ENCODE measurements at places on chromosomes 11 and 22.

GRCh38 chr11:114159320-114159719, 99.8 kb downstream of the ZBTB16 start:
- no peak for DNase-seq

DNA sequence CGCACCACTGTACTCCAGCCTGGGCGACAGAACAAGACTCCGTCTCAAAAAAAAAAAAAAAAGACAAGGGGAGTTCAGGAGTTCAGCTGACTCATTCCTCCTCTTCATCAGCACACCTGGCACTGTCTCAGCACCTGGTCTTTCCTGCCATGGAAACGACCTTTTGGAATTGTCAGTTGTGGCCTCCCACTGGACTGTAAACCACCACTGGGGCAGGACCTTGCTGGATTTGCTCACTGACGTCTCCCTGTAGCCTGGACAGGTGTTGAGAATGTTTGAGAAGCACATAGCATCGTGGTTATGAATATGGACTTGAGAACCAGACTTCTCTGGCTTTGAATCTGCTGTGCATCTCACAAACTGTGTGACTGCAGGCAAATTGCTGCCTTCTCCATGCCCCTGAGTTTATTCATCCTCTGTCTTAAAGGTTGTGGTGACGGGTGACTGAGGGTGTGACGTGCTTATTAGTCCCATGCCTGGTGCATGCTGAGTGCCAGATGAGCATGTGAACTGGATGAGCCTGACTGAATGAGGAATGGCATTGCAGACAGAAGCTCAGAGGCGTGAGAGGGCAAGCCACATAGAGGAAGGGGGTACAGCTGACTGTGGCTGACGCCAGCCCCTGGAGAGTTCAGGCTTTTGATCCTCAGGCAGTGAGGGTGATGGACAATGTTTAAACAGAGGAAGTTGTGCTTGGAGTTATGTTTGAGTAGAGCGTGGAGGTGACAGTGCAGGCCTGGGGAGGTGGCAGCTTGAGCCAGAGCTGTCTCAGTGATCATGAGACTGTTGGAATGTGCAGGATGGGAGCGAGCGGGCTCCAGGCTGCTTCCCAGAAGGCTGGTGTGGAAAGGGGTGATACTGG, 12.7 kb downstream of the TOM1 start:
- no peak for DNase-seq

- no peak for DNase-seq
Observed at GRCh38 chr11:11261629-11262028, 91.4 kb downstream of the CSNK2A3 start.

DNA sequence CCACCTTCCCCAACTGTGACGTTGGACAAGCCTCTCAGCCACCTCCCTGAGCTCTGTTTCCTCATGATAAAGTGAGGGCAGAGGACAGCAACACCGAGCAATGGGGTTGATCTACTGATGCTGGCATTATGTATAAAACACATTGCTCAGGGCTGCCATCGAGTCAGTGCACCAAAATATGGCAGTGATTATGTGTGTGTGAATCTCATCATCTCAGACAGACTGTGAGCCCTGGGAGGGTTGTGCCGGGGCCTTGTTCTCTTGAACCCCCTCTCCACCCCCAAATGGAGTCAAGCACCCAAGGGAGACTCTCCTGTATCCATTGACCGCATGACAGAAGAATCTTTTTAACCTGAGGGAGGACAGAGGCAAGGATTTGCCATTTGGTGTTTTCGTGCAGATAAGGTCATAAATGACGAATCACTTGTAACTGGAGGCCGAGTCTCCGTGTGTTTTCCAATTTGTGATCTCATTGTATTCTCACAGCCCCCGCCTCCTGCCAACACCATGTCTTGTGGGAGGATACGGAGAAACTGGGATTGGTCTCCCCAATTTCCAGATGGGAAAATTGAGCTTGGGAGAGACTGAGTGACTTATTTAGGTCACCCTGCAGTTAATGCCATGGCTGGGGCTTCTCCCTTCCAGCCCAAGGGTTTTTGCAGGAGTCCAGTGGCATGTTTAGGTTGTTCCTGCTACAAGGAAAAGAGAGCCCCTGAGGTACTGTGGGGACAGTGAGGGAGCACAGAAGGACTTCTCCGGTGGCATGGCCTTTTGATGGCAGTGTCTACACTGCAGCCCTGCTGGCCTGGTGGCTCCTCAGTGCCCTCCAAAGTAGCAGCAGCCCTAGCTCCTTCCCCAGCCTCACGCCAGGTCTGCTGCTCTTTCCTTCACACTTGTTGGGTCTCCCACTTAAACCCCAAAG, 52.4 kb downstream of the CHRDL2 start:
- peak; percentile 1 for DNase-seq

DNA sequence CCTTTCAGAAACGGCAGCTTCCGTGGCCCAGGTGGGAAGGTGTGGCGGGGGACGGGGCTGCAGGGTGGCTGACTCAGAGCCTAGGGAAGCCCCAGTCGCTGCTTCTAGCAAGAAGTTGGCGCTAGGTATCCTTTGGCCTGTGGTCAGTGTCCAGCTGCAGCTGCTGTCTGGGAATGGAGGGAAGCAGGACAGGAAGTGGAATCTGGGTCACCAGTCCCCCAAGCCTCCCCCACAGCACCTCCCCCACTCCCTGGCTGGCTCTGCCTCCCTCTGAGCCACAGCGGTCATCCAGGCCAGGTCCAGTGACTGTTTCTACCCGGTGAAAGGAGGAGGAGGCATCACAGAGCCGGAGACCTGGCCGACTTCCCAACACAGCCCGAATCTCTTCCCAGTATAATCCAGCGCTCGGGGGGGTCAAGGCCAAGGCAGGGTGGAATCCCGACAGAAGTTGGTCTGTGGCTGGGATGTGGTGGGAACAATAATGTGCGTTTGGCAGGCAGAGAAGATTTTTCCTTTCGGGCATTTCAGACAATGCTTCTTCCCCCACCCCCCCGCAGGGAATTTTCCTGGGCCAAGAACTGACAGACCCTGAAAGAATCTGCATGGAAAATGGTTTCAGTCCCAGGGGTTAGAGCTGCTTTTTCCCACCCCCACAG, 45.1 kb downstream of the C11orf96 start:
- DNase-seq = no peak

DNA sequence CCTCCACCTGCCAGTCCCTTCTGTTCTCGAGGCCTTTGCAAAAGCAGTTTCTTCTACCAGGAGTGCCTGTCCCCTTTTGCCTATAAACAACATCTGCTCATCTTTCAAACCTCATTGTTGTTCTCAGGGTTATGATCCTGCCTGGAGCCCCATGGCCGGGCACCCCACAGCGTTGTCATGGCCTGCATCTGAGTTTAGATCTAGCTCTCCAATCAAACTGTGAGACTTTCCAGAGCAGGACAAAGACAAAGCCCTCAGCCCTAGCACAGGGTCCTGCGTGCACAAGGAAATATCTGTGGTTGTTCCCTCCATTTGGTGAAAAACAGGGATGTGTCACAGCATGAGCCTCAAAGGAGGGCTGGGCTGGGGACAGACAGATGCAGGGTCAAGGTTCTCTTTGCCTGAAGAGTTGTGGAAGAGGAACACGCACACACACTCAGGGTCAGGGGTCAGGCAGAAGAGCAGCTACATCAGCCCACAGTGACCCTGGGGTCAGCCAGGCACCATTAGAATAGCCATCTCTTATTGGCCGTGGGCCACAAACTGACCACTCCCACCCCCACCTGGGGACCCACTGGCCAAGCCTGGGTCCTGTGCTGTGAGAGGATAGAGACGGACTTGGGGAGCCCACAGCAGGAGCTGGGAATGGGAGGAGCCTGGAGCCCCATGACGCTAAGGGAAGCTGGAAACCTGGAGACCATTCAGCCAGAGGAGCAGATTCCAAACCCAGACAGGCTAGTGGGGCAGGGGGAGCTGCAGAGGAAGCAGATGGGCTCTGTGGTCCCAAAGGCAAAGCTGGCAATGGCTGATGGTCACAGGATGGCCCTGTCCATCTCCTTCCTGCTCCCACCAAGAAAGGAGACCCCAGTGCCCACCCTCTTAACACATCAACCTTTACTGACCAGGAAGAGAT, 99.4 kb downstream of the PDE2A start:
- DNase-seq = no peak

GRCh38 chr11:117931971-117932370, 2.8 kb upstream of the TMPRSS13 start:
- DNase-seq = peak; percentile 72

DNA sequence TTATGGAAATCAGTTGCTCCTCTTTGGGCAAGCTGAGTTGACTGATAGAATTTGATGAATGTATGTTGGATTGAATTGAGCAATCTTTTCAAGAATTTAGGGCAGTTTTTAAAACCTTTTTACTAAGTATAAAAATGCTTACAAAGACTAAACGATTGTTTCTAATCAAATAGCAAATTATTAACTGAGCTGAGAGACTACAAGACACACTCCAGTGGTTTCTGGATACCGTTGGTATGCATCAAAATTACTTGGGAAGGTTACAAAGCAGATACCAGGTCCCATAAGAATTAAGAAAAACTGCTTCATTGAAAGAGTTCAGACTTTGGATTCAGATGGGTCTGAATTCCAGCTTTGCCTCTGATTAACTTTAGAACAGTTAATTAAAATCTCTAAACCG, 721.4 kb downstream of the FAM181B start:
- DNase-seq = no peak

GRCh38 chr11:112310419-112310818, 49.8 kb upstream of the PLET1 start:
- DNase-seq = no peak

- no peak for DNase-seq
Observed at GRCh38 chr11:71908218-71908617, 20.2 kb downstream of the XNDC1N start.

DNA sequence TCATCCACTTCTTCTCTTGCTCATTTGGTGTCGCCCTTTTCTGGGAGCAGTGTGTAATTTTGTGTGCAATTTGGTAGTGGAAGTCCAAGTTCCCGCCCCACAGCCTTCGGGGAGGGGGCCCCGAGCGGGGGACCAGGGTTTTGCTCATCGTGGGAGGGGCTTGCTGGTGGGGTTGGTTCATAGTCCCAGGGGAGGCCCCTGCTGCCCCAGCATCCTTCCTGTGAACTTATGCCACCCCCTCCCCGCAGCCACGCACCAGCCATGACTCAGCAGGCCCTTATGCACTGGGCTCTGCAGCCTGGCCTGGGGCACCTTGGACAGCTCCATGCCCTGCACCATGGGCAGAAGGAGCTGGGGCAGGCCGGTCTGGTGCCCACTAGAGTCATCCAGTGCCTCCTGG, 1183.6 kb downstream of the BRD1 start:
- DNase-seq = peak; percentile 15

GRCh38 chr11:87359401-87359800, 321.7 kb downstream of the TMEM135 start:
- no peak for DNase-seq

GRCh38 chr11:34601085-34601444, 19.8 kb upstream of the EHF start:
- no peak for DNase-seq

DNA sequence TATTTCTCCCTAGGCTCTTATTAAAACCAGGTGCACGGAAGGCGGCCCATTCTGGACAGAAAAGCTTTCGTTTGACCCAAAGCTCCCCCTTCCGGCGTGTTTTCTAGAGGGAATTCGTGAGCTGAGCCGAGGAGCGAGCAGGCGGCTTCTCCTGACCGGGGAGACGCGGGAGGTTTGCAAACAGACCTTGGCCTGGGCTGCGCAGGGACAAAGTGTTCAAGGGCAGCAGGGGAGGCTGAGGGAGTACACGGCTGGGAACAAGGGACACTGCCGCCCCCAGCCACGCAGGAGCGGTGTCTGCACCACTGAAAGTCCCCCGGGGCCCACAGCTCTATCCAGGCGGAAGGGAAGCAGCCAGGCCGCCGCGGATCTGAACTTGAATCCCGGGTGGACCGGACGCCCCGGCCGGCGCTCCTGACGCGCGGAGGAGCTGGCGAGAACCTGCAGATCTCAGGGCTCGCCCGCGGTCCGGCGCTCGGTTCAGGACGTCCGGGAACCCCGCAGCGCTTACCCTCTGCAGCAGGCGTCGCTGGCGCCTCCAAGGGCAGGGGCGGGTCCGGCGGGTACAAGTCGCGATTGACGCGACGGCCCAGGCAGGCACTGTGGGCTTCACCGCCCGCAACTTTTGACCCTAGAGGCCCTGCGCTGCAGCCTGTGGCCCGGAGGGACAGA, 101.9 kb downstream of the WT1 start:
- peak; percentile 43 for DNase-seq

DNA sequence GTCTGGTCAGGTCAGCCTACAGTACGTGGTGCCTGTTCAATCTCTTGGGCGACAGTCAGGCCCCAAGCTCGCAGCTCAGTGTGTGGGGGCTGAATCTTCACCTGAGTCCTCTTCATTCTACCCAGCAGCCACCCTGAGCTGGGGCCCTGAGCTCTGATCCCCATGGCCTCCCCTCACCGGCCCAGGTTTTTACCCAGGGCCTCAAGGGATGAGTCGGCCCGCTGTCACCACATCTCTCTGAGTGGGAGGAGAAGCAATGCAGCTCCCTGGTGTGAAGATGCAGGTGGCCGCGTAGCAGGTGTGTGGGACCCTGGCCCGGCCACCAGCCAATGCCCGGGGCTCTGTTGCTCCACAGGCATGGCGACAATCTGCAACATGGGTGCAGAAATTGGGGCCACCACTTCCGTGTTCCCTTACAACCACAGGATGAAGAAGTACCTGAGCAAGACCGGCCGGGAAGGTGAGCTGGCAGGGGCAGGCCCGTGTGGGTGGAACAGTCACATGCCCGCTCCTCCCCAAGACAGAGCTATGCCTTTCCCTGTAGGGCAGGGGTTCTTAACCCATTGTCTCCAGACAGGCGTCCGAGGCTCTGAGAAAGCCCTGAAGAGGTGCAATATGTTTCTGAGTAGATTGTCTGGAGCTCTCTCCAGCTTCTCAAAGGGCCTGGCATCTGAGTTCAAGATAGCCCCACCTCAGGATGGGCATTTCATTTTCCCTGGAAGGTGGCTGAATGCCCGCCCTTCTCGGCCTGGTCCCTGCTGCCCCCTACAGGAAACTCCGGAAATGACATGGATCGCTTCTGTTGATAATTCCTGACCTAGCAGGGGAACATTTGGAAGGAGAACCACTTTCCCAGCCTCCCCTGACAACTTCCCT, 26.9 kb downstream of the POLR3H start:
- peak; percentile 59 for DNase-seq

DNA sequence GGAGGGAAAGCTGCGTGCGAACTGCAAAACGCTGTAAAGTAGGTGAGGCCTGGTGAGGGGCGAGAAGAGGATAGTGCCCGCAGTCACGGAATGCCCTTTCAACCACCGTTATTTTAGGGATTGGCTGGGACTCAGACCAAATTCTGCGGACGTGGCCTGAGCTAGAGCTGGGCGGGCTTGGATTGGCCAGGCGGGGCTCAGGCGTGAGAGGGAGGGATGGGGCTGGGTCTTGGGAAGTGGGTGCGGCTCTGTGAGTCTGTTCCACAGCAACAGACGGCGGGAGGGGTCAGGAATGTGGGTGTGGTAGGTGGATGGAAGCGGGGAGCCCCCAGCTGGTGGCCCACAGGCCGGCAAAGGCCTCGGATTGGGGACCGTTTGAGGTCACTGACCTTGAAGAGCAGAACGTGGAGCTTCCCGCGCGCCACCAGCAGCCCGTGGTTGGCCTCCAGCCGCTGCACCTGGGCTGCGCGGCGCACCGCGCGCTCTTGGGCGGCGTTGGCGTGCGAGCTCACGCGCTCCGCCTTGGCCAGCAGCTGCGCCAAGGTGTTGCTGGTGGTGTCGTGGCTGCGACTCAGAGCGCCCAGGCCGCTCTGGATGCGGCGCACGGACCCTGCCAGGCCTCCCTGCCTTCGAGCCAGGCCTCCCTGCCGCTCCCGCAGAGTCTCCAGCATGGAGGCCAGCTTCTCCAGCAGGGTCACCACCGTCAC, 444 bp downstream of the CAVIN3 start:
- peak; percentile 70 for DNase-seq

Measured in stimulated activated naive CD8-positive, alpha-beta T cell treated with anti-CD3 and anti-CD28 coated beads, Interleukin-15, Interleukin-2, amounts not matched to agents 100 U/mL and 50 U/mL, for 24 hours (primary cell).